Activated CD4-positive, alpha-beta memory T cell treated with anti-CD3 and anti-CD28 coated beads for 36 hours (primary cell): ENCODE measurements at places on chromosomes 16 and 17. TPM values are rescaled to one million over a fixed set of nuclear protein-coding genes. Genes with fewer than 3 reads are reported as not detected.

GRCh38 chr16:70490261-70490660 lies 33.1 kb downstream of the COG4 start:
- peaks cover 16% of the 10 kb centered on the region for H3K4me1 ChIP-seq
- peaks cover 14% of the 10 kb centered on the region for H3K36me3 ChIP-seq
- no peak for DNase-seq

DNA sequence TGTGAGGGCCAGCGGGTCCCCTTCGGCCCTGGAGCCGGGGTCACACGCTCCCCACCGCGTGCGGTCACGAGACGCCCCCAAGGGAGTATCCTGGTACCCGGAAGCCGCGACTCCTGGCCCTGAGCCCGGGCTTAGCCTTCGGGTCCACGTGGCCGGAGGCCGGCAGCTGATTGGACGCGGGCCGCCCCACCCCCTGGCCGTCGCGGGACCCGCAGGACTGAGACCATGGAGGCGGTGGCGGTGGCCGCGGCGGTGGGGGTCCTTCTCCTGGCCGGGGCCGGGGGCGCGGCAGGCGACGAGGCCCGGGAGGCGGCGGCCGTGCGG lies at the start of gene NAGLU:
NAGLU (plus strand) TSS at position 194 of the 324 bp plus-strand sequence; CDS start at position 226, 32 bp downstream.
- DNase-seq, result peak; percentile 91
- peak within 1 kb of the TSS; percentile 87 for H3K4me3 ChIP-seq
- H3K4me1 ChIP-seq, result peaks cover 32% of the 10 kb centered on the region
- peak within 1 kb of the TSS; percentile 74 for H3K27ac ChIP-seq

- peaks cover 32% of the 10 kb centered on the region for H3K27me3 ChIP-seq
- peak; percentile 15 for DNase-seq
- H3K27ac ChIP-seq, result no peak overlapping the region
- no peak overlapping the region for H3K4me3 ChIP-seq
- H3K4me1 ChIP-seq, result peaks cover 8% of the 10 kb centered on the region
- no peaks in the 10 kb centered on the region for H3K36me3 ChIP-seq
These were observed 5.7 kb downstream of the ATP2C2 start for GRCh38 chr16:84373907-84374489.

GRCh38 chr16:9556949-9557665 lies 465.7 kb downstream of the HAPSTR1 start:
- H3K27ac ChIP-seq, result no peak overlapping the region
- H3K27me3 ChIP-seq, result no peaks in the 10 kb centered on the region
- DNase-seq, result no peak
- H3K4me3 ChIP-seq, result no peak overlapping the region
- H3K36me3 ChIP-seq, result no peaks in the 10 kb centered on the region

GRCh38 chr16:6732166-6732565 lies 600.5 kb upstream of the RBFOX1 start:
- H3K4me1 ChIP-seq, result no peaks in the 10 kb centered on the region
- no peak overlapping the region for H3K4me3 ChIP-seq
- no peak overlapping the region for H3K27ac ChIP-seq
- DNase-seq, result no peak
- no peaks in the 10 kb centered on the region for H3K36me3 ChIP-seq
- no peaks in the 10 kb centered on the region for H3K27me3 ChIP-seq

GRCh38 chr16:26058326-26058725 lies 366.6 kb downstream of the HS3ST4 start:
- peaks cover 2% of the 10 kb centered on the region for H3K27me3 ChIP-seq
- no peak for DNase-seq
- H3K4me3 ChIP-seq, result no peak overlapping the region
- no peak overlapping the region for H3K27ac ChIP-seq
- H3K36me3 ChIP-seq, result no peaks in the 10 kb centered on the region

DNA sequence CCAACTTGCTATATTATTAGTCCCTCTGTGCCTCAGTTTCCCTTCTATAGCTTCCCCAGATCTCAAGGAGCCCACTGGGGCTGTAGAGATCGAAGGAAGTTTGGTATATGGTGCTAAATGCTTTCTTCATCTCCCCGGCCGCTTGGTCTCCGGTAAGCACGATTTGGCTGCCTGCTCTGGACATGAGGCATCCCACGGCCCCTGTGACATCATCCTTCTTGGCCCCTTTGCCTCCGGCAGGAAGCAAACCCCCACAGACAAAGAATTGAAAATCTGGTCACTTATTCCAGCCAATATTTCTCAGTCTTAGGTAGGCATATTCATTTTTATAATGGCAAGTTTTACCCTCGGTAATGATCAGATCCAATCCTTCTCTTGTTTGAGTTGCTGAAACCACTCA lies 65.8 kb downstream of the WSCD1 start:
- DNase-seq, result no peak
- H3K4me3 ChIP-seq, result no peak overlapping the region
- no peaks in the 10 kb centered on the region for H3K4me1 ChIP-seq
- peaks cover 13% of the 10 kb centered on the region for H3K27me3 ChIP-seq
- H3K27ac ChIP-seq, result no peak overlapping the region

SCARF1 gene
- total RNA-seq, result 3.2 TPM

- H3K27ac ChIP-seq, result no peak overlapping the region
- no peak for DNase-seq
- H3K4me1 ChIP-seq, result no peaks in the 10 kb centered on the region
- H3K4me3 ChIP-seq, result no peak overlapping the region
- H3K36me3 ChIP-seq, result no peaks in the 10 kb centered on the region
- H3K27me3 ChIP-seq, result no peaks in the 10 kb centered on the region
These were observed 165.7 kb downstream of the STX8 start for GRCh38 chr17:9409878-9410277.

GRCh38 chr16:19210968-19211367 lies 42.9 kb downstream of the SYT17 start:
- H3K36me3 ChIP-seq, result no peaks in the 10 kb centered on the region
- H3K4me3 ChIP-seq, result no peak overlapping the region
- no peak overlapping the region for H3K27ac ChIP-seq
- H3K27me3 ChIP-seq, result peaks cover 1% of the 10 kb centered on the region
- no peak for DNase-seq
- H3K4me1 ChIP-seq, result no peaks in the 10 kb centered on the region

GRCh38 chr17:69477204-69477902 lies 62.9 kb downstream of the MAP2K6 start:
- H3K27ac ChIP-seq, result no peak overlapping the region
- peaks cover 4% of the 10 kb centered on the region for H3K36me3 ChIP-seq
- peaks cover 5% of the 10 kb centered on the region for H3K4me1 ChIP-seq
- DNase-seq, result no peak
- H3K27me3 ChIP-seq, result no peaks in the 10 kb centered on the region

DNA sequence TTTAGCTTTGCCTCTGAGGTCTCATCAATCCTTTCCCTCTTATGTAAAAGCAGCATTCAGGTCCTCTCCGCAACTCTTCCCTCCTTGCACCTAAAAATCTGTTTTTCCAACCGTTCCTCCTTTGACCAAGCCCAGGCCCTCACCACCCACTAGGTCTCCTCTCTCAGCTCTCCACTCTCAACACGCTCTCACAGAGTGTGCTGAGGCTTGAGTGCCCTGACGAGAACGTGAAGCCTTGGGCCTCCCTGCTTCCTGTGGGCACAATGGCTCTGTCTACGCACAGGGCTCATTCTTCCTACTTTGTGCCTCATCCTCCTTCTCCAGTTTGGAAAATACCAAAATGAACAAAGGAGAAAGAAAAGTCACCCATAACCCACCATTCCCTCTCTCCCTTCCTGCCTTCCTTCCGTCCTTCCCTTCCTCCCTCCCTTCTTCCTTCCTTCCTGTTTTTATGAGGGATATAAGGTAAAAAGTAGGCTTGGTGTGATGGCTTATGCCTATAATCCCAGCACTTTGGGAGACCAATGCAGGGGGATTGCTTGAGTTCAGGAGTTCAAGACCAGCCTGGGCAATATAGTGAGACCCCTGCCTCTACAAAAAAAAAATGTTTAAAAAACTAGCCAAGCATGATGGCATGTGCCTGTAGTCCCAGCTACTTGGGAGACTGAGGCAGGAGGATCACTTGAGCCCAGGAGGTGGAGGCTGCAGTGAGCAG lies 31.3 kb upstream of the SLC39A11 start:
- H3K4me3 ChIP-seq, result no peak overlapping the region
- no peaks in the 10 kb centered on the region for H3K4me1 ChIP-seq
- DNase-seq, result no peak
- H3K36me3 ChIP-seq, result no peaks in the 10 kb centered on the region

GRCh38 chr16:66846266-66846665 lies 2.1 kb downstream of the CA7 start:
- peaks cover 13% of the 10 kb centered on the region for H3K4me1 ChIP-seq
- DNase-seq, result no peak
- H3K27me3 ChIP-seq, result peaks cover 32% of the 10 kb centered on the region
- H3K27ac ChIP-seq, result no peak overlapping the region

GRCh38 chr17:80970044-80970761 lies 21.4 kb upstream of the CHMP6 start:
- no peak overlapping the region for H3K4me3 ChIP-seq
- peaks cover 5% of the 10 kb centered on the region for H3K4me1 ChIP-seq
- H3K27me3 ChIP-seq, result no peaks in the 10 kb centered on the region

- DNase-seq, result peak; percentile 88
- peaks cover 42% of the 10 kb centered on the region for H3K4me1 ChIP-seq
- peak overlapping the region; percentile 48 for H3K4me3 ChIP-seq
These were observed 38.5 kb downstream of the TBC1D16 start for GRCh38 chr17:79997011-79997660.

DNAAF8 gene
- not detected for total RNA-seq

DNA sequence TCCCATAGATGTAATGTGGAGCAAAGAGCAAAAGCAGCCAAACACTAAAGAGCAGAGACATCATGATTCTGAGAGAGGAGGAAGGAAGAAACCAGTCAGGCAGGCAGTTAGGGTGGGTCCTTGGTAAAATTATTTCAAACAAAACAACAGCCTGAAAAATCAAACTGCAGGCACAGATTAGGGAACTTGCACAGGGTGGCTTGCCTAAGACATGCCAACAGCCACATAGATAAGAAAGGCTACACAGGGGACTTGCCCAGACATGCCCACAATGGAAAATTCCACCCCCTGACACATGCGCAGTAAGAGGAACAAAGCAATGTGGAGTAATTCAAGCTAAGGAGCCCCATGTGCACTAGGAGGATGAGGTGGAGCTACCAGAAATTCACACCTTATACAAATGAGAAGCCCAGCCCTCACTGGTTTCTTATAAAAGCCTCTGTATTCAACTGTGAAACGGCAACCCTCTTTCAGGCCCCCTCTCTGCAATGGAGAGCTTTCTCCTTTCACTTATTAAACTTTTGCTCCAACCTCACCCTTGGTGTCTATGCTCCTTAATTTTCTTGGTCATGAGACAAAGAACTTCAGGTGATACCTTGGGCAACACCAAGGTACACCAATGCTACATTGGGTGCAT lies 7.3 kb upstream of the GAS7 start:
- H3K4me3 ChIP-seq, result no peak overlapping the region
- no peaks in the 10 kb centered on the region for H3K36me3 ChIP-seq
- H3K27me3 ChIP-seq, result peaks cover 3% of the 10 kb centered on the region
- no peak for DNase-seq
- H3K4me1 ChIP-seq, result no peaks in the 10 kb centered on the region
- H3K27ac ChIP-seq, result no peak overlapping the region

DNA sequence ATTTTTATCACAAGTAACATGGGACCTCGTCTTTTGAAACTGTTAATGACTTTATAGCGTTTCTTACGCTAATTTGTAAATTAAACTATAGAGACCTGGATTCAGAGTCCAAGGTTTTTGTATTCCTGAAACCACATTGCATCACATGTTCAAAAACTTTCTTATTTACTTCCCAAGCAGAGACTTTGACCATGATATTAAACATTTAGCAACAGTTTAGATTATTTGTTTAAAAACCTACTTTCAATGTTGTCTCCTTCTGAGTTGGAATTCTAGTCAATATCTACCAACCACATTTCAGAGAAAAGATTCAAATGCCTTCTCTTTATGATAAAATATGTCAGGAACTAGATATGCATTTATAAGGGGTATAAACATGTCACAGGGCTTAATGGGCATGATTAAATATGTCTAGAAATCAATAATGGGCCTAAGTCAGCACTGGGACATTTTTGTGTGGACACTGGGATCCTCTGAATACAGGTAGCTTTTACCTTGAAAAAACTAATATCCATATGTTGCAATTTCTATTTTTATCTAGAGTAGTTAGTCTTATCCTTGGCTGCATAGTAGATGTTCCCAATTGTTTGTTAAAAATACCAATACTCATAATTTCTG lies 6.3 kb upstream of the APOH start:
- DNase-seq, result no peak
- no peaks in the 10 kb centered on the region for H3K27me3 ChIP-seq
- H3K27ac ChIP-seq, result no peak overlapping the region
- no peak overlapping the region for H3K4me3 ChIP-seq
- no peaks in the 10 kb centered on the region for H3K36me3 ChIP-seq

CTRL gene
- total RNA-seq, result 2.9 TPM
